ENCODE measurements at places on chromosomes 6 and 20.

DNA sequence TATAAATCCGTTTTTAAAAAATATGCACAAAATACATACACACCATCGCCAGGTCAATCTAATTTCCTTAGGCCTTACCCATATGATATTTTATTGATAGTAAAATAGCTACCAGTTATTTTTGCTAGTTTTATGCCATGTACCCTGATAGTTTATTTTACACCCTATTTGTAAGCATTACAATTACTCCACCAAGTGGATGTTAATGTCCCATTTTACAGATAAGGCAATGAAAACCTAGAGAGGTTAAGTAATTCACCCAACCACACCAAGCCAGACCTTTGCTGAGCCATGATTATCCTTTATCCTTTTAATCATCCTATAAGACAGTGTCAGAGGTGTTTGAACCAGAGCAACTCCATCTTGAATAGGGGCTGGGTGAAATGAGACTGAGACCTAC, 86.8 kb downstream of the CBLN4 start:
- DNase-seq = no peak

GRCh38 chr6:13733178-13733887, 21.7 kb upstream of the RANBP9 start:
- DNase-seq = no peak

DNA sequence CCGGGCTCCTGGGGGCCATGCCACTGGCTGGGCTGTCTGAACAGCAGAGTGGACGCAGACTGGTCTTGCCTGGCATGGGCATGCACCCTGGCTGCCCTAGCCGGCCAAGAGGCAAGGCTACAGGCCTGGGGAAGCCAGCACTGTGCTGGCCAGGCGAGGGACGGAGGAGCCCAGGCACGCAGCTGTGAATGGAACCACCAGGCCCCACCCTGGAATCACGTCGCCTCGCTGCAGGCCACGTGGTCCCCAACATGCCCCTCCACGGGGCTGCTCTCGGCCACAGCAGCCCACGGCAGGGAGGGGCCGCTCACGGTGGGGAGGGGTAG, 4.0 kb downstream of the UCKL1 start:
- DNase-seq = no peak

- DNase-seq = no peak
Observed at GRCh38 chr6:109879521-109879920, 98.6 kb upstream of the GPR6 start.

GRCh38 chr6:15623276-15624116, 39.3 kb downstream of the DTNBP1 start:
- DNase-seq = no peak

DNA sequence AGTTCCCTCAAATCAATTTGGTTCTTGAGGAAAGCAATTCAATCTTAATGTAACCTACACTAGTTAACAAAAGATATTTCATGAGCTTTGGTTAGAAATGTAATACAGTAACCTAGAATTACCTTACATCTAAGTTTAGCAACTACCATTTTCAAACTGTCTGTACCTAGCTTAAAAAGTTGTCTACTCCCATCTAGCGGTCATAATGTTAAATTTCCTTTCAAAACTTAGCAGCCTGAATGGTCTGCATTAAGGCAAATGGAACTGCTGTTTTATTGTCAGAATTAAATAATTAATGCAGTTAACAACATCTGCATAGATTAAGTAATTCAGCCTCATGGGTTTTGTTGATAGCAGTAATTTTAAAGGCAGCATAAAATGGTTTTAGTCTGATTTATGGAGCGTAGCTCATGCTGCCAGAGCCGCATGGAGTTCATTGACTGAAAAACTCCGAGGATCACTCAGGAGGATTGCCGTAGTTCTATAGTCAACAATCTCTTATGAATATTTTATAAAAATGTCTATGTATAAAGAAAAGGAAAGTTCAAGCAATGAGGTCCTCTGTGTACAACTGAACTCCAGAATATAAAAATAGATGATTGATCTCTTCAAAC, 485.4 kb upstream of the MANEA start:
- peak; percentile 22 for DNase-seq

DNA sequence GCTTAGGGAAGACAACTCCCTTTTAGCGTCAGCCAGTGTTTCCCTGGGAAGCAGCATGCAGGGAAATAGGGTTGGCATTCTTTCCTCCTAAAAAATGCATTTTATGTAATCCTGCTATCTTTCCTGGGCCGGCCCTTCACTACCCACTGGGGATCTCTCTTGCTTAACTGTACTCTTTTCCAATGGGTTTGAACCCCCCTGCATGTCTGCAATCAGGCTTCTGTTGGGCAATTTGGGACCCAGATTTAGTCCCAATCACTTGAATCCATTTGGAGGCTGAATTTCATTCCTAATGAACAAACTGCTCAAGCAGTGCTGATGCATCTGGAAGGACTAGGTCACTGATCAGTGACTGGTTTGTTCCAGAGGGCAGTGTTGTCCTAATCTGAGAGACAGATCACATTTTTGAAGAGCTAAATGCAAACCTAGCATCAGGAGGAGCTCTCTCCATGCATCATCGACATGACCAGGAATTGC, 152.0 kb downstream of the TSHZ2 start:
- no peak for DNase-seq

GRCh38 chr6:101226677-101227135, 166.8 kb upstream of the GRIK2 start:
- peak; percentile 1 for DNase-seq

DNA sequence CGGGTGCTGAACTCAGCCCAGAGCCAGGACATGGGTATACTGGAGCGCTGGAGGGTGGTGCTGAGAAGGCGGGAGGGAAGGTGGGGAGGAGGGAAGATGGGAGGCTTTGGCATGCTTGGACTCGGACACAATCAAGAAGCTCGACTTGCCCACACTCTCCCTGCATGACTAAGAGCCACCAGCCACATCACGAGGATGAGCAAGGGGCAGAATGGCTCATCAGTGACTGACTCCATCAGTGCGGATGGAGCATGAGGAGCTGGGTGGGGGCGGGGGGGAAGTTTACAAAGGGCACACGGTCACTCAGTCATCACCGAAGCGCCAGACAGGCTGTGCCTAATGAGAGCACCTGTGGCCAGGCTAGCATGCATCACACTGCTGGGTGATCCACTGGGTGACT, 222.8 kb downstream of the KIF16B start:
- no peak for DNase-seq

- DNase-seq = no peak
Observed at GRCh38 chr6:87210979-87211378, 55.6 kb downstream of the ZNF292 start.
